SHP77 (cell line): ENCODE measurements at places on chromosomes 11 and 22.

DNA sequence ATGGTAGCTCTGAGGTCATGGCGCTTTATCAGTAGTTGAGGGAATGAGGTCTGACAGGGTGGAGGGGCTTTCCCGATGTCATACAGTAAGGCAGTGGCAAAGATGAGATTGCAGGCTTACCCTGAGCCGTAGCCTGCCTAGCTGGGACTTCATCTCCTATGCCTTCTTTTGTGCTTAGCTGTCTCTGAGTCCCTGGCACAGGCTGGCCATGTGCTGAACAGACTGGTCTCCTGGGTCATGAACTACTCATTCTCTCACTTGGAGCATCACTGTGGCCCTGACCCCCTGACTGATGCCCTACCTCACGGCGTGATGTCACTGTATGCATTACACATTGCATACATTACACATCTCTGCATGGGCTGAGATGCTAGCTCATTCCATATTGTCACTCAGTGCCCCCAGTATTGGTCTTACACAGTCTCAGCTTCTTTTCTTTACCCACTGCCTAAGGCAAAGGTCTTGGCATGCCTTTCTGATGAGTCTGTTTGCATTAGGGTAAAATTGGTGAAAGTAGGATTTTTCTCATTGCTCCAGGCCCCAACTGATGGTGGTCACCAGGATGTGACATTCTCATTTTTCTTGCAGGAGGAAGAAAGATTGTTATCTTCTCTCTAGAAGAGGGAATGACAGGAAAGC is 389.4 kb upstream of the CADM1 start:
- DNase-seq = no peak

GRCh38 chr22:47091246-47091651 is 328.8 kb downstream of the TBC1D22A start:
- no peak for DNase-seq

GRCh38 chr11:61020551-61021235 is 49.2 kb downstream of the CD6 start:
- DNase-seq = no peak

GRCh38 chr11:94993400-94993943 is 20.0 kb downstream of the KDM4D start:
- DNase-seq = no peak

- no peak for DNase-seq
Observed at GRCh38 chr11:121068787-121069186, 32.3 kb upstream of the TECTA start.

GRCh38 chr11:46239801-46240061 is 37.7 kb upstream of the CREB3L1 start:
- DNase-seq = no peak
